ENCODE measurements at places on chromosomes 16 and 17. TPM values are rescaled to one million over a fixed set of nuclear protein-coding genes. Genes with fewer than 3 reads are reported as not detected.

- DNase-seq = no peak
Measured at GRCh38 chr17:37829592-37830123, 84.8 kb upstream of the HNF1B start.

DNA sequence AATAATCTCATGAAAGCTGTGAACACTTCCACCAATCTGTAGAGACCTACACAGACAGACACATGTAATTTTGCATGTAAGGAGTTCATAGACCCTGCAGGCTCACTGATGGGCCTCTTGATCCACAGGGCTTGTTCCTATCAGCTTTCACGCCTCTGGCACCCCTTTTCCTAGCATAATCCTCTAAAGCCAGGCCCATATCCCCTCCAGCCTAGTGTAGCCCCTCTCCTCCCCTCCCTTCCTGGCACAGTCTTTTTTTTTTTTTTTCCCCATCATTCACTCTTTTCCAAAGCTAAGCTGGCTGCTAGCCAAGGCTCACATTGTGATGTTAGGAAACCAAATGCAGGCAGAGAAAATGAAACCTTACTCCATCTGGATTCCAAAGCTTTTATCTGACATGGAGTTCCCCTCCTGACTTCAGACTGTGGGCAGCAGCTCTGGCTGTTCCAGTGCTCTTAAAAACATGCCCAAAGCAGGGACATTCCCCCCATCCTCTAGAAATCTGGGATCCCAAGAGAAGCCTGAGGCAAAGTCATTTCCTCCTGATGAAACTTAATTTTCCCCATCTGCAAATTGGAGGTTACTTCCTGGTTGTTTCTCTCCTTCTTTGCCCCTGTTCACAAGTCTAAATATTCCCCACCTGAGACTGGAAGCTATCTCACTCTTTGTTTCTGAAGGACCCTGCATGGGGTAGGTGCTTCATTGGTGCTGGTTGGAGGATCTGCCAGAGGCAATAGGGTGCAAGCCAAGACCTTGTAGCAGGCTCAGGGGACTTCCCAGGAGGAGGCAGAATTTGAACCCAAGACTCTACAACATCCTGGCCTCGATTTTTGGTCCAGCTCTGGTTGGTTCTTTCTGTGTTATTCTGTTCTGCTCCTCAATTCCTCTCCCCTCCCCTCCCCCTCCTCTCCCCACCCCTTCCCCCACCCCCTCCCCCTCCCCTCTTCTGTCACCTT, 9.9 kb upstream of the CCL5 start:
- peak; percentile 52 for DNase-seq

GRCh38 chr17:60598001-60598736, 1.8 kb upstream of the PPM1D start:
- DNase-seq = no peak

DNA sequence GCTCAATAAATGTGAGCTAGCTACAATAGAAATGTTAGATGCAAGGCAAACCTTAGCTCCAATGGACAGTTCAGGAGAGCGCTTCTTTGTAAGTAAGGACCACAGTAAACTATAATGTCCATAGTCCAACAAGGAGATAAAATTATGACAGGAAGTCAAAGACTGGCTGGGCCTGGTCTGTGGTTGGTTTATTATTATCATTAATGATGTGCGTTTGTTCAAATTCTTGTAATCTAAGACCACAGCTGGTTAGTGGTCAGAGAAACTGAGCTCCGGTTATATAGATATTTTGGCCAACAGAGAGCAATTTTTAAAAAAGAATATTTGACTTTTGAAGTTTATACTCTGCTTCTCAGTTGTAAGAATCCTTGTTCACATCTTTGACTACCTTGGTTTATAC, 4.7 kb upstream of the CMTM2 start:
- no peak for DNase-seq

DNA sequence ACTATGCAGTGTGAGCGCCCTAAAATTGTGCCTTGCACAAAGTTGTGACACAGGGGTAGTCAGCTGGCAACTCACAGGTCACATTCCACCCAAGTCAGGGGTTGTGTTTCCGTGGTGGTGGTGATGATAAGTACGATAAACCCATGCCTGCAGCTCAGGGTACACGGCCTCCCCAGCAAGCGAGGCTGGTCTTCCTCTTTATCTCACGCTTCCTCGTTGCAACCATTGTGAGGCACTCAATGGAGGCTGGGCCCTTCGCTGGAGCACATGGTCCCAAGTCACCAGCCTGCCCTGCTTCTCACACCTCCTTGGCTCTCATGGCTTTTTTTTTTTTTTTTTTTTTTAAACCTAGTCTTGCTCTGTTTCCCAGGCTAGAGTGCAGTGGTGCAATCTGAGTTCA, 307.5 kb downstream of the CPPED1 start:
- no peak for DNase-seq

GRCh38 chr16:23784811-23785447, 30.1 kb downstream of the CHP2 start:
- DNase-seq = no peak

DNA sequence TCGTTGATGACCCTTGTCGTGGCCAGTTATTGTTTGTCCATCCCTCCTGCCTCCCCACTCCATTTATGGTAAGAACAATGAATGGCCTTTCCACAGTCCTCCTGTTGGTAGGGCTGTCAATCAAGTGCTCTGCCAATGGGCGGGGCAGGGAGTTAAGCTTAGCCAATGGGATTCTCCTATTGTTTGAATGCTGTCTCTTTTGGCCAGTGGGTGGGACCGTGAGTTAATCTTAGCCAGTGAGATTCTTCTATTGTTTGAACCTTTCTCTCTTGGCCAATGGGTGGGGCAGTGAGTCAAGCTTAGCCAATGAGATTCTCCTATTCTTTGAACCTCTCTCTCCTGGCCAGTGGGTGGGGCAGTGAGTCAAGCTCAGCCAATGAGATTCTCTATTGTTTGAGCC, 85.4 kb downstream of the IRX3 start:
- no peak for DNase-seq

DNA sequence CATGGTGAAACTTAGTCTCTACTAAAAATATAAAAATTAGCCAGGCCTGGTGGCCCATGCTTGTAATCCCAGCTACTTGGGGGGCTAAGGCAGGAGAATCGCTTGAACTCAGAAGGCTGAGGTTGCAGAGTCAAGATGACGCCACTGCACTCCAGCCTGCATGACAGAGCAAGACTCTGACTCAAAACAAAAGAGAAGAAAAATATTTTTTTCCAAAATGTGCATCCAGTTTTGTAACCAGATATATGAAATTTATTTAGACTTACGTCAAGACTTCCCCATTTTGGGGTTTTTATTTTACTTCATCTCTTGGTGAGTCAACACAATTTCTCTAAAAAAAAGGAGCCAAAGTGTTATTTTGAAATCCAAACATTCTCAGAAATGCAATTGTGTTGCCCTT, 5.5 kb upstream of the TM4SF5 start:
- DNase-seq = no peak

DNA sequence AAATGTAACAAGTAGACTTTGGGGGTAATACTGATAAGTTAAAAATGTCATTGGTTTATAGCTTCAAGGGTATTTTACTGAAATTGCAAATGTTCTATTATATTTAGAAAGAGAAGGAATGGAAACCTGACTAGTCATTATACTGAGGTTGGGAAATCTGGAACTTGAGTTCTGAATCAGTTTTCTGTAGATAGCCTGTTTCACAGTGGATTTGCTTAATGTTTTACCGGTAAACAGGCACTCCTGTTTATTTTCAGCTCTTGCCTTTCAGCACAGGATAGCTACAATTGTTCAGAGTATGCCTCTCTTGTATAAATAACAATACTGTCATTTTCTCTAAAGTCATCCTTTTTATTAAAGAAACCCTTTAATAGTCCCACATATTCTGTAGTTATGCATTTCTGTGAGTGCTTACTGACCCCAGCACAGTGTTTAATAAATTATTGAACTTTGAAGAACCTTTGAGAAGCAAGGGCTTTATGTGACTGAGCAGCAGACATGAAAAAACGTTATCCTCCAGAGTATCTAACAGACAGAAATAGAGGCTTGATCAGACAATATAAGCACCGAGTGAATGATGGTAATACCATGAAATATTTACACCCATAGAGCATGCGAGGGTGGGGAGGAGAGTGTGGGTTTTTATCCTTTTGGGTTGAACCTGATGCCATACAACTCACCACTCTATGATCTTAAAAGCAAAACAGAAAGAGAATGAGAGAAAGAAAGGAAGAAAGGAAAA, 58.2 kb downstream of the FTO start:
- DNase-seq = no peak

DNA sequence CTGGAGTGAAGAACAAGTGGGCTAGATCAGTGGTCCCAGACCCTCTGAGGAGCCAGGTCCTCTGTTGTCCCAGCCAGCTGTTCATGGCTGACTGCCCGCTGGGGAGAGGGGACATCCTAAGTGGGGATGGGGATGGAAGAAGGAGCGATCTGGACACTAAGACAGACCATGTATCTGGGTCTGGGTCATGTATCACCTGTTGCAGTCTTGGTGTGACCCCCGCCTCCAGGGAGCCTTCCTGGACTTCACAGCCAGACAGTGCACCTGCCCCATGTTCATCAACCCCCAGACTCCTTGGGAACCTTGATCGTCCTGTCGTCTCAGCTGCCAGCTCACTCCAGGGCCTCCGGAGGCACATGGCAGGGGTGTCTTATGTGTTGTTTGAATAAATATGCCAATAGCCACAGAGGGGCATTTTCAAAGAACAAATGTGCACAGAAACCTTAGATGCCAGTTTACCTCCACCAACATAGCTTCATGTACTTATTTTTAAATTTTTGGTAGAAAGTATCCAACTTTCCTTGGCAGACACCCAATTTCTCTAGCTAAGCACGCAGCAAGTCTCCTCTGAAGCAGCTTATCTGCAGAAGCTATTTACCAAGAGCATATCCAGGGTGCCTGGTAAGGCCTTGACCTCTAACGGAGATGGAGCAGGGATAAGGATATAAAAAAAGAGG, 43.2 kb downstream of the CRISPLD2 start:
- no peak for DNase-seq

GRCh38 chr16:87368029-87368770, 15.4 kb downstream of the FBXO31 start:
- DNase-seq = no peak

- no peak for DNase-seq
Measured at GRCh38 chr16:87064731-87065445, 252.3 kb downstream of the C16orf95 start.

- no peak for DNase-seq
Measured at GRCh38 chr17:38460082-38460715, 31.9 kb downstream of the ARHGAP23 start.

GRCh38 chr17:44283344-44284023, 15.5 kb upstream of the SLC4A1 start:
- no peak for DNase-seq

GRCh38 chr17:74846621-74847020, 13.1 kb downstream of the GRIN2C start:
- no peak for DNase-seq

- no peak for DNase-seq
Measured at GRCh38 chr16:5056352-5056751, 9.4 kb downstream of the C16orf89 start.

GRCh38 chr17:56528696-56529095, 64.8 kb upstream of the NOG start:
- no peak for DNase-seq

DNA sequence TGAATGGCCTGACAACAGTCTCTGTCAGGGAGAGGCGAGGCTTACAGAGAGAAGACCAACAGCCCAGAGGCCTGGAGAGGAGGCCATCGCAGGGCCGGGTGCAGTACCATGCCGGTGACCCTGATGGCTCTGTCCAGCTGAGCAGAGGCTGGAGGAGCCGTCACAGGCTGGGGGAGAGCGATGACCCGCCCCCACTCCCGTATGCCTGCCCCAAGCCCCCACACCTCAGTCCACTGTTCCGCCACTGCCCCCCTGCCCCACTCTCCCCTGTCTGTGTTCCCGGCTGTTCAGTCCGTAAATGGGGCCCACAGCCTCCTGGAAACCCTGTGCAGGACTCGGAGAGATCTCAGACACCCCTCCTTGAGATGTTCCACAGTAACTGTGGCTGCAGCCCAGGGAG, 12.8 kb upstream of the FAM83G start:
- no peak for DNase-seq

DNA sequence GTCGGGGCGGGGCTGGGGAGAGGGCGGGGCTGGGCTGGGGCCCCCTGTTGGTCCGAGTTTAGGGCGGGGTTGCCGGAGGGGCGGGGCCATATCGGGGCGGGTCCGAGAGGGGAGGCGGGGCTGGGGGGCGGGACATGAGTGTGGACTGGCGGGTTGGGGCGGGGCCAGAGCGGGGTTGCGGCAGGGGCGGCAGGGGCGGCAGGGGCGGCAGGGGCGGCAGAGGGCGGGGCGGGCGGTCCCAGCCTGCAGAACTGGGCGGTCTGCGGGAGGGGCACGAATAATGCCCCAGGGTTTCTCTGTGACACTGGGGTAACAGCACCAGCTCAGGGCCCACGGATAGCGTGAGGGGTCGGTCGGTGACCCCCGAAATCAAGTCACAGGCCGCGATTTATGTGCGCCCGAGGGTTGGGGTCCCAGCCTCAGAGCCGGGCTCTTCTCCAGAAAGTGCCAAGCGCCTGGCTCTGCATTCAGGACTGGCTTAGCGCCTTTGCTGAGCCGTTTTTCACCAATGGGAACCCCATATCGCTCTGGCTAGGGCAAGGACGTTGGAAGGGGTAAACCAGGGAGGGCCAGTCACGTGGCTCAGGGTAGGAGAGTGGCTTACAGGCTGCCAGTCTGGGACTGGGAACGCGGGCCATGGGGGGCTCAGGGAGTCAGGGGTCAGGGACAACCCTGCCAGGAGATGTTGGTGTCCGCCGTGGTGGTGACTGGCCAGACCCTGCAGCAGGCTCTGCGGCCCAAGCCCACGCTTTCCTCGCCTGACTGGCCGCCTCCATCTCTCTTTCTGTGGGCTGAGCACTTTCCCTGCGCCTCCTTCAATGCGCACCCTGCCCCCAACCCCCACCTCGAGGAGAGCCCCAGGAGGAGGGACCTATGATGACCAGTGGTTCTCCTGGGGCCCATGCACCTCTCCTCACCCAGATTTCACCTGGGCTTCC, 1.2 kb upstream of the METTL26 start:
- no peak for DNase-seq

GRCh38 chr17:34840750-34841149, 120.5 kb downstream of the CCT6B start:
- DNase-seq = no peak

DNA sequence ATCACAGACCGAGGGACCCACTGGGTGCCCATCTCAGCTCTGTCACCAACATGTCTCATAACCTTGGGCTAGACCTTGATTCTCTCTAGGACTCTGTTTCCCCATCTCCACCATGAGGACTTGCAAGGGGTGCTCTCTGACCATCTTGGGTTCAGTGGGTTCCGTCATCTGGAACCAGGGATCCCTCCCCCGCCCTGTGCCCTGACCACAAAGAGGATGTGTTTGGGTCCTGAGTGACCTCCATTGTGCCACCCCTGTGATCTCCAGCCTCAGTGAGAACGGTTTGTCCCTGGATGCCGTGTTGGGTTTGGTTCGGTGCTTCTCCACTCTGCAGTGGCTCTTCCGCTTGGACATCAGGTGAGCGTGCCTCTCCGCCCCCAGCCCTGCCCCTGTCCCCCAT, 49.1 kb upstream of the CPNE2 start:
- no peak for DNase-seq

CIBAR2 gene
- 0.15 TPM for polyA plus RNA-seq

NHLRC4 gene
- polyA plus RNA-seq = 6.6 TPM

SLX1B gene
- polyA plus RNA-seq = 13.0 TPM

CYB5D1 gene
- 23.8 TPM for polyA plus RNA-seq

PIMREG gene
- 19.4 TPM for polyA plus RNA-seq

SMCR8 gene
- polyA plus RNA-seq = 16.1 TPM

CLTC gene
- 360 TPM for polyA plus RNA-seq
